ENCODE measurements at places on chromosomes 11 and 22.

GRCh38 chr11:27052668-27053067, 12.1 kb downstream of the BBOX1 start:
- no peak for DNase-seq

DNA sequence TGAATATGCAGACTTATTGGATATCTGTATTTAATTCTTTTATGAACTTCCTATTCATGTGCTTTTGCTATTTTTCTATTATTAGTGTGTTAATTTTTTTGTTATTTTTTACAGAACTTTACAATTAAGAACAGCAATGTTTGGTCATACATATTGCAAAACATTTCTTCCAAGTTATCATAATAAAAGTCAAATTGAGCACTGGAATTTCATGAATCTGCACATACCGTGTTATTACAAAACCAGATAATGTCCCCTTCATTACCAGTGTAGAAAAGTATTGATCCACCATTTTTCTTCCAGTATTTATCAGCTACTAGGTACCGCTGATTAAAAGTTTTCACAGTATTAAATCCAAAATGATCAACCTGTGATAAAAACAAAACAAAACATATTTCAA, 40.5 kb downstream of the PRCP start:
- DNase-seq = no peak

DNA sequence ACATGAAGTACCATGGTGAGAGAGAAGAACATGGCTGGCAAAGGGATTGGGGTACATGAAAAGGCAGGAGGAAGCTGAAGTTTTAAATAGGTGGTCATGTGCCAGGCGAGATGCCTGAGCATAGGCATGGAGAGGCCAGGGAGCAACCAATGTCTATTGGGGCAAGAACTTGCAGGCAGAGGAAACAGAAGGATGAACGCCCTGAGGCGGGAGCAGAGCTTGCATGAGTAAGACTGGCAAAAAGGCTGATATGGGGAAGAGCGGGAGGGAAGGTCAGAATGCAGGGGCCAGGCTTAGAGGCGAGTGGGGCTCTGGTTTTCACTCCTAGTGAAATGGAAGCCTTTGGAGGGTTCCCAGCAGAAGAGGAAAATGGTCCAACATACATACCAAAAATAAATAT, 52.5 kb upstream of the VSTM5 start:
- no peak for DNase-seq

DNA sequence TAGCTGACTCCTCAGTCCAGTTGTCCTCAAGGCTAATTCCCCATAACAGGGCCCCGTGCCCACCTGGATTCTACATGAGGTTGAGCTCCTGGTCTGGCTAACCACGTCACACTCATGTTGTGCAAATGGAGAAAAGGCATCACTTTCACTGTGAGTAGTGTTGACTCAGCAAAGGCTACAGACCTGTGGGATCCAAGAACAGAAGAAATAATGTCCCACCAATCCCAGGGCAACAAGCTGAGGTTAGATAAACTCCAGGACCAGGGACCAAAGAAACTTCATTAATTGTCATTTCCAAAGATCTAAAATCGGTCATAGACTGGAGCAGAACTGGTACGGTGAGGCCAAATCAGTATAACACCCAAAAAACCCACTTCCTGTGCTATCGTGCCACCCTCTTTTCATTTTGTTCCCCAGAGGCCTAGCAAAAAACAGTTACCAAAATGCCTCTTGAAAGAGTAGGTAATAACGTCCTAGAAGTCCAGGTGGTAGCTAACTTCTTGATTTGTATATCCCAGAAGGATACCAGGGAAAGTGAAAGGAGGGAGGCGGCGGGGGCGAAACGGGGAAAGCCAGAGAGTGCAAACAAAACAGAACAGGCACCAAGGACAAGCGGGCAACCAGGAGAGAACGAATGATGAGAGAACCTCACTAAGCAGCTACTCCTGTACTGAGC, 1.4 kb downstream of the PCSK7 start:
- peak; percentile 27 for DNase-seq

- DNase-seq = no peak
Measured at GRCh38 chr11:24478718-24479117, 18.1 kb upstream of the LUZP2 start.

DNA sequence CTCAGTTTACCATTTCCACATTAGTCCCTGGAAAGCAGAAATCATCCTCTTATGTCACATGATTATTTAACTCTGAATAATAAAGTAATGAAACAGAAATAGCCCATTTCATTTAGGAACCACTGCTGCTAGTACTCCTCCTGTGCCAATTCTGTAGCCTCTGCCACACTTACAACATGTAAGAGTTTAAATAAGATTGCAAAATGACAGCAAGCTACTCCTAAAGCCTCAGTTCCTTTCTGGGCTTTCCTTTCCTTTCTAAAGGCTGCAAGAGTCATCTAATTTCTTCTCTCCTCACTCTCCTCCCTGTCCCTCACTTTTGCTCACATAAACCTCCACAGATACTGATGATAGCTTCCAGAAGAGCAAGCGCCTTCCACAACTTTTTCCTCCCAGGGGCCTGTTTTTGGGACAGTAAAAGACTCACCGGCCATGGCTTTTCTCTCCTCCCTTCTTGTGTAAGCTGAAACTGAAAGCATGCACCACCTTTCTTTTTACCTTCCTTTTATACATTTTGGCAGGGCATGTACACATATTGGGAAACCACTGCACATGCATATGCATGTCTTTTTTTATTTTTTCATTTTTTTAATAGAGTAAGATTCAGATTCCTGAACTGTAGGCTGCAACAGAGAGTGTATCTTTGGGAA, 38.5 kb downstream of the CARD18 start:
- no peak for DNase-seq

- DNase-seq = no peak
Measured at GRCh38 chr11:128771102-128771501, 77.2 kb downstream of the FLI1 start.
